ENCODE measurements at places on chromosomes 3 and 15. TPM values are rescaled to one million over a fixed set of nuclear protein-coding genes. Genes with fewer than 3 reads are reported as not detected.

Gene NMB
- 14.3 TPM for total RNA-seq

Gene TTC21A
- 41.7 TPM for total RNA-seq

Gene CHRFAM7A
- total RNA-seq = 1.9 TPM

Gene WNT7A
- total RNA-seq = not detected

Gene ATOSA
- total RNA-seq = 24.6 TPM

Gene SCG3
- 37.0 TPM for total RNA-seq

Gene C3orf38
- total RNA-seq = 21.8 TPM

Gene SEMA3F
- total RNA-seq = 21.3 TPM

Gene CCDC71
- 24.8 TPM for total RNA-seq

Gene SEMA5B
- 1.1 TPM for total RNA-seq

Gene WDR93
- 0.13 TPM for total RNA-seq

Gene FRG2C
- total RNA-seq = not detected

Gene MESP2
- 0.33 TPM for total RNA-seq

Gene ZPLD1
- not detected for total RNA-seq

Gene TTC14
- 40.4 TPM for total RNA-seq

Gene LRRC31
- 0.23 TPM for total RNA-seq

Gene UBAP1L
- total RNA-seq = 1.8 TPM

Gene CHRNA7
- 2.3 TPM for total RNA-seq

Gene GOLGA8M
- 1.3 TPM for total RNA-seq

Gene ATXN7
- total RNA-seq = 21.0 TPM

Gene NRROS
- 18.6 TPM for total RNA-seq

Gene HDC
- not detected for total RNA-seq

Gene VEPH1
- 10.3 TPM for total RNA-seq

Gene XCR1
- not detected for total RNA-seq

Gene NR1I2
- 0.23 TPM for total RNA-seq

Gene MUSTN1
- 1.1 TPM for total RNA-seq

Gene IL20RB
- 2.9 TPM for total RNA-seq

Gene LNP1
- total RNA-seq = 0.67 TPM

Gene NANOGP8
- total RNA-seq = 0.64 TPM
